ENCODE measurements at places on chromosomes 4 and X.

DNA sequence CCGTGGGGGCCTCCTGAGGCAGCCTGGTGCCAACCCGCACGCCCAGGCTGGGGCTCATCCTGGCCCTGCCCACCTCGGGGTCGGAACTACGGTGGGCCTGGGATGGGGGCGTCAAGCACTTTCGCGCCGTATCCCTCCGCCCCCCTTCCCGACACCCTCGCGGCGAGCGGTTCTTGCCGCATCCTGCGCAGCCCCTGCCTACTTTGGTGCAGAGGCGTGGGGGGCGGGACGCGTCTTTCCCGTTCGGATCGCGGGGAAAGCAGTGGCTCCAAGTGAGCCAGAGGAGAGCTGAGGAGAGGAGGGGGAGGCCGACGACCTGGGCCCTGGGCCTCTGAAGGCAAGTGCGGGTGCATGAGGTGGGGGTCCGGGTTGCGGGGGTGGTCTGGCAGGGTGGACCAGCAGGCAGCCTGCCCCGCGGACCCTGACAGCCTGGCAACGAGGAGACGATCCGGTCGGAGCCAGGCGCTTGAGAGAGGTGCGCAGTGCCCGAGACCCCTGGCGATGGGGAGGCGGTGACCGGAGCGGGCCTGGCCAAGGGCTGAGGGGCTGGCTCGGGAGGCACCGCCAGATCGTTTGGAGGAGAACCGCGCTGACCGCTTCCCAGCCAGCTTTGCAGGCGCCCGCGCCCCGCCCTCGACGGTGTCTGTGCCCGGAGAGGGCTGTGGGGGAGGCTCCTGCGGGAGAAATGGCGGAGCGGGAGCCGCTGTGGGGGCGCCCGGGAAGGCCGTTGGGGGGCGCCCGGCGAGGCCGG, at the start of gene GPRASP2:
Gene GPRASP2, plus strand, starts transcription at position 233 of the 751 bp plus-strand sequence. CDS start 2,422 bp downstream, outside the sequence.
- DNase-seq: no peak

DNA sequence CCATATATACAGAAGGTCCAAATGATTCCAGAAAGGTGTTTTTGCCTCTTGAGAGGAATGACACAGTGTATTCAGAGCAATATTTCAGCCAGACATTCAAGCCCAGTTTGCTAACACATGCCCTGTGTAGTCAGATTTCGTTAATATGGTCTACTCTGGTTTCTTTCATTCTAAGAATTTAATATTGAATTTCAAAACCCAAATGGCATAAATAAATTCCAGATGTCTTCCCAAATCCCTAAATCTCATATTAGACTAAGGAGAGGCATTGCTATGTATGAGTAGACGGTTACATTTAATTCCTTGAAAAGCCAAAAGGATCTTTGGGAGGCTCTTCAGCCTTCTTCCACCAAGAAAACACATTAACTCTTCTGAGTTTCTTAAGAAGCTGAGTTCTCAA, 66.3 kb upstream of the C1QTNF7 start:
- no peak for DNase-seq

- DNase-seq: no peak
Measured at GRCh38 chr4:110682311-110682710, 59.4 kb upstream of the PITX2 start.

- no peak for DNase-seq
Measured at GRCh38 chr4:184402740-184403383, 71.5 kb downstream of the IRF2 start.

DNA sequence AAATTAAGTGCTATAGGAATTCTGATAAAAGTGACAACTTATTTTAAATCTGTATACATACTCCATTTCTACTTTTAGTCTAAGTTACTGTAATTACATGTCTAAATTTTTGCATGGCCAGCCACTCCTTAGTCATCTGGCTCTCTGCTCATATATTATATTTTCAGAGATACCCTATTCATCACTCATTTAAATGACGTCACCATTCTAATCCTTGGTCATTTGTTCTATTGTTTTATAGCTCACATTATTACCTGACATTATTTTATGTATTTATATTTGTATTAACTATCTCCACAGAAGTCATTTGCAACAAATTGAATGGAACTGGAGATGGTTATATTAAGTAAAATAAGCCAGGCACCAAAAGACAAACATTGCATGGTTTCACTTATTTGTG, 179.6 kb upstream of the CXorf51A start:
- no peak for DNase-seq

- no peak for DNase-seq
Measured at GRCh38 chr4:72893354-72894066, 176.0 kb downstream of the COX18 start.
